ENCODE measurements at places on chromosomes 12 and 14.

DNA sequence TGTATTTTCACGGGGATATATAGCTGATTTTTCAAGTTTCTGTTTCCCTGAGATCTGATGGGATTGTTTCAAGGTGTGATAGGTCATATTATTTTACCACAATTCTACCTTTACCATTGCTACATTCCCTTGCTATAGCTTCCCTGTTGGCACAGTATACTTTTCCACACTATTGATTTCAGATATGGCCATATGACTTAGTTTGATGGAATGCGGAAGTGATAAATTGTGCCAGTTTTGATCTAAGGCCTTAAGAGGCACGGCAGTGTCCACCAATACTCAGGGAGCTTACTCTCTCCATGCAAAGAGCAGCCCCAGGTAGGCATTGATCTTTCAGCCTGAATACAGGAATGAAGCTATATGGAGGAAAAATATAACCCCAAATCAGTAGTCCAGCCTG, 315.7 kb downstream of the SLC16A7 start:
- ATAC-seq = no peak
- H3K36me3 ChIP-seq = no peaks in the 10 kb centered on the region
- H3K4me3 ChIP-seq = no peak overlapping the region
- H3K4me1 ChIP-seq = no peaks in the 10 kb centered on the region
- H3K27me3 ChIP-seq = no peaks in the 10 kb centered on the region
- H3K27ac ChIP-seq = no peak overlapping the region

DNA sequence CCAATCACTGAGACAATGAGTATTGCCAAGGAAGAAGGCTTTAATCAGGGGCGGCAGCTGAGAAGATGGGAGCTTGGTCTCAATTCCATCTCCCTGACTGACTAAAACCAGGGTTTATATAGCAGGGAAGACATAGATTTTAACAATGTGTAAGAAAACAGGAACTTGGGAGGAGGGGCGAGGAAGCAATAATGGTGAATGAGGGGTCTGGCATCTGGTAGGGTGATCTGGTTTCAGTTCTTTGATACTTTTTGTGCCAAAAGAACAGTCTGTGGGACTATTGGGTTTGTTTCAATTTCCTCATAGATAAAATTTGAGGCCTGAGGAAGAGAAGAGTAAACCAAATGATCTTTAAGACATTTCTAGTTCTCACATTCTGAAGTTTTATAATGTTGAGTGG, 49.2 kb downstream of the FUT8 start:
- H3K4me3 ChIP-seq = peak overlapping the region; percentile 31
- H3K4me1 ChIP-seq = peaks cover 35% of the 10 kb centered on the region
- H3K36me3 ChIP-seq = peaks cover 70% of the 10 kb centered on the region
- peak overlapping the region; percentile 44 for H3K27ac ChIP-seq
- ATAC-seq = no peak

GRCh38 chr12:128930606-128931005, 77.3 kb downstream of the GLT1D1 start:
- no peak for ATAC-seq
- H3K27me3 ChIP-seq = no peaks in the 10 kb centered on the region
- no peak overlapping the region for H3K4me3 ChIP-seq
- no peaks in the 10 kb centered on the region for H3K36me3 ChIP-seq
- no peak overlapping the region for H3K27ac ChIP-seq
- H3K4me1 ChIP-seq = no peaks in the 10 kb centered on the region

DNA sequence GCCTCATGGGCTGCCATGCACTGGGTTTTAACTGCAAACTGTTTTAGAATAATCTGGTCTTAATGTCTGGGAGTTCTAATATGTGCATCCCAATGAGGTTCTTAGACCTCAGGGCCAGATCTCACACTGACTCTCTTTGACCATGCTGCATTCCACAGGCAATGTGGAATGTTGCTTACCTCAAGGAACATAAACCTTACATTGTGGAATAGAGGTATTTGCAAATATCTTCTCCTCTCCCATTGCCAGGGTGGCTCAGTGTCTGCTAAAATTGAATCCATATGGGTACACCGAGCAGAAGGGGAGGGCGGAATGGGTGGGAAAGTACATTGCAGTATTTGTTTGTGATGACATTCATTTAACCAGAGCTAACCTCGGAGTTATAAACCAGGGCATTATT, 78.6 kb downstream of the CHST11 start:
- H3K27me3 ChIP-seq = no peaks in the 10 kb centered on the region
- peaks cover 12% of the 10 kb centered on the region for H3K36me3 ChIP-seq
- H3K4me1 ChIP-seq = peaks cover 47% of the 10 kb centered on the region

GRCh38 chr12:82650627-82651337, 35.9 kb upstream of the TMTC2 start:
- peak; percentile 88 for ATAC-seq
- peaks cover 10% of the 10 kb centered on the region for H3K4me1 ChIP-seq
- H3K27ac ChIP-seq = no peak overlapping the region
- H3K4me3 ChIP-seq = no peak overlapping the region

- ATAC-seq = no peak
- H3K36me3 ChIP-seq = no peaks in the 10 kb centered on the region
- no peaks in the 10 kb centered on the region for H3K4me1 ChIP-seq
- H3K4me3 ChIP-seq = no peak overlapping the region
Measured at GRCh38 chr14:78028471-78028870, 141.7 kb upstream of the NRXN3 start.

DNA sequence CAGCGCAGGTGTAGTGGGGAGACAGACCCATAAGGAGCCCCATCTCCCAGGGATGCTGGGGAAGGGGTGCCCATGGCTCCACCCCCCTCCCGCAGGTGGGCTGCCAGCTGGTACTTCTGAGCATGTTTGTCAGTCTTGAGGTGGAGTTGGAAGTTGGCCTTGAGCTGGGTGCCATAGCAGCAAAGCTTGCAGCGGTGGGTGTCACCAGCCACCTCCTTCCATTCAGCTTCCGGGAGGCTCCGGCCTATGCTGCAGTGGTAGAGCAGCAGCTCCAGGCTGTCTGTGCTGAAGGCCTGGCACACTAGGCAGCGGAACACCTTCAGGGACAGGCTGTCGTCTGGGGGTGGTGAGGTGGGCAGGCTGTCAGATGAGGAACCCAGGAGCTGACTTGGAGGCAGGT, 18.9 kb downstream of the ZFHX2 start:
- peaks cover 5% of the 10 kb centered on the region for H3K4me1 ChIP-seq
- no peak for ATAC-seq
- H3K27ac ChIP-seq = no peak overlapping the region
- H3K36me3 ChIP-seq = no peaks in the 10 kb centered on the region
- no peak overlapping the region for H3K4me3 ChIP-seq

GRCh38 chr14:68693926-68694325, 98.9 kb downstream of the ZFP36L1 start:
- no peak overlapping the region for H3K4me3 ChIP-seq
- ATAC-seq = no peak
- peaks cover 13% of the 10 kb centered on the region for H3K4me1 ChIP-seq
- H3K27me3 ChIP-seq = no peaks in the 10 kb centered on the region
- H3K36me3 ChIP-seq = no peaks in the 10 kb centered on the region

DNA sequence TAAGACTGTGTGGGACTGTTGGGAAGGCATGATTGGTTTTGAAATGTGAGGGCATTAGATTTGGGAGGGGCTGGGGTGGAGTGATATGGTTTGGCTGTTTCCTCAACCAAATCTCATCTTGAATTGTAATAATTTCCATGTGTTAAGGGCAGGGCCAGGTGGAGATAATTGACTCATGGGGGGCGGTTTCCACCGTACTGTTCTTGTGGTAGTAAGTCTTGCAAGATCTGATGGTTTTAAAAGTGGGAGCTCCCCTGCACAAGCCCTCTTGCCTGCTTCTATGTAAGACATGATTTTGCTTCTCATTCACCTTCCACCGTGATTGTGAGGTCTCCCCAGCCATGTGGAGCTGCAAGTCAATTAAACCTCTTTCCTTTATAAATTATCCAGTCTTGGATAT, 76.6 kb upstream of the PPFIA2 start:
- ATAC-seq = peak; percentile 55
- H3K4me1 ChIP-seq = no peaks in the 10 kb centered on the region
- no peak overlapping the region for H3K4me3 ChIP-seq
- no peaks in the 10 kb centered on the region for H3K27me3 ChIP-seq
- no peak overlapping the region for H3K27ac ChIP-seq
- no peaks in the 10 kb centered on the region for H3K36me3 ChIP-seq

GRCh38 chr14:58060077-58060476, 91.9 kb downstream of the ARMH4 start:
- H3K27me3 ChIP-seq = peaks cover 19% of the 10 kb centered on the region
- no peaks in the 10 kb centered on the region for H3K36me3 ChIP-seq
- no peak overlapping the region for H3K27ac ChIP-seq
- ATAC-seq = no peak

- no peak overlapping the region for H3K27ac ChIP-seq
- ATAC-seq = peak; percentile 98
- no peak overlapping the region for H3K4me3 ChIP-seq
- no peaks in the 10 kb centered on the region for H3K4me1 ChIP-seq
- no peaks in the 10 kb centered on the region for H3K27me3 ChIP-seq
- H3K36me3 ChIP-seq = no peaks in the 10 kb centered on the region
Measured at GRCh38 chr14:105351920-105352851, 37.6 kb downstream of the PACS2 start.

- no peak overlapping the region for H3K4me3 ChIP-seq
- no peaks in the 10 kb centered on the region for H3K36me3 ChIP-seq
- ATAC-seq = no peak
- H3K27me3 ChIP-seq = peaks cover 6% of the 10 kb centered on the region
Measured at GRCh38 chr12:75657831-75658230, 146.4 kb upstream of the KRR1 start.

- no peaks in the 10 kb centered on the region for H3K36me3 ChIP-seq
- ATAC-seq = no peak
- H3K27me3 ChIP-seq = no peaks in the 10 kb centered on the region
Measured at GRCh38 chr14:101788016-101788635, 26.6 kb downstream of the PPP2R5C start.

DNA sequence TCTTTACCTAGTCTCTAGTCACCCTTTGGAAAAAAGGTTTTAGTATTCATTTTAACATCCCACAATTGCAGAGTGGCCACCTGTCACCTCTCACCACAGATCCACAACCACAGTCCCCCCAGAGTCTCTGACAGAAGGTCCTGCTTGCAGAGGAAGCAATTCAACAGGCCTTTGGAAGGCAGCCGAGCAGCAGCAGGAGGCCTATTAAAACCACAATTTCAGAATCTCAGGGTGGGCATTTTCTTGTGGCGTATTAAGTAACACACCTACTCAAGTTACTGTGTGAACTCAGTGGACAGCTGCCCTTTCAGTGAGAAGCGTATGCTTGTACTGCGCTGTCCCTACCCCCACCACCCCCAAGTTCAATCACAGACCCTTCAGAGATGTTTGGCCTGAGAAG, 234.0 kb upstream of the HMGA2 start:
- no peaks in the 10 kb centered on the region for H3K4me1 ChIP-seq
- H3K36me3 ChIP-seq = no peaks in the 10 kb centered on the region
- H3K4me3 ChIP-seq = no peak overlapping the region

GRCh38 chr14:63460680-63461369, 82.4 kb downstream of the PPP2R5E start:
- ATAC-seq = no peak
- H3K27ac ChIP-seq = no peak overlapping the region
- H3K27me3 ChIP-seq = no peaks in the 10 kb centered on the region
- peaks cover 6% of the 10 kb centered on the region for H3K4me1 ChIP-seq
- peaks cover 15% of the 10 kb centered on the region for H3K36me3 ChIP-seq
- H3K4me3 ChIP-seq = no peak overlapping the region

DNA sequence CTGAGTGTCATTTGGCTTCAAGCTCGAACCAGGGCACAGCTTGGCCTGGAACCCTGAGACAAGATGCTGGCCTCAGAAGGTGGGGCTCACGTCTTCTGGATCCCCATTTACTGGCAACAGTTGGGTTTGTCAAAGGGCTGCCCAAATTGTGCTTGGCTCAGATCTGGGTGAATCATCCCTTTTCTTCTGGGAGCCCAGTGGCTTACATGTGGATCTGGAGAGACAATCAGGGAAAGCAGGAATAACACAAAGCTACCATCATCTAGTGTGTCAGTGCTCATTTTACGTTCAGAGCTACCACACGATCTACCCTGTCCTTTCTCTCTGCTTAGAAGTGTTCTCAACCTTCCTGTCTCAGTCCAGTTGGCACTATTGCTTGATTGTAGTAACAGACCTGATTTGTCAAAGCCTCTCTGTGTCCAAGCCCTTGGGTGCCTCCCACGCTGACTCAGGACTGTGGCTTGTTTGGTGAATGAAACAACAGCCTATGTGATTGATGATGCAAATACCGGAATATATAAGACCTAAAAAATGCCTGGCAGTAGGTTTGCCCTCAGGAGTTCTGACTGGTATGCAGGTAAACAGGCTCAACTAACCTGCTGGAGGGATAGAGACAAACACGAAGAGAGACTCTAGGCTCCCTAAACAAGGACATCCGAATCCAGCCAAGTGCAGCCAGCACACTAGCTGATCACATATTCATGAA, 974.3 kb downstream of the VRK1 start:
- no peak overlapping the region for H3K27ac ChIP-seq
- no peaks in the 10 kb centered on the region for H3K27me3 ChIP-seq
- ATAC-seq = no peak

GRCh38 chr12:18898470-18898869, 160.6 kb downstream of the CAPZA3 start:
- no peak overlapping the region for H3K4me3 ChIP-seq
- no peak for ATAC-seq
- peaks cover 18% of the 10 kb centered on the region for H3K27me3 ChIP-seq
- no peaks in the 10 kb centered on the region for H3K36me3 ChIP-seq
- H3K4me1 ChIP-seq = no peaks in the 10 kb centered on the region

- H3K4me3 ChIP-seq = no peak overlapping the region
- H3K27ac ChIP-seq = no peak overlapping the region
- H3K4me1 ChIP-seq = no peaks in the 10 kb centered on the region
- no peaks in the 10 kb centered on the region for H3K36me3 ChIP-seq
Measured at GRCh38 chr12:96471368-96472050, 17.9 kb upstream of the CFAP54 start.

DNA sequence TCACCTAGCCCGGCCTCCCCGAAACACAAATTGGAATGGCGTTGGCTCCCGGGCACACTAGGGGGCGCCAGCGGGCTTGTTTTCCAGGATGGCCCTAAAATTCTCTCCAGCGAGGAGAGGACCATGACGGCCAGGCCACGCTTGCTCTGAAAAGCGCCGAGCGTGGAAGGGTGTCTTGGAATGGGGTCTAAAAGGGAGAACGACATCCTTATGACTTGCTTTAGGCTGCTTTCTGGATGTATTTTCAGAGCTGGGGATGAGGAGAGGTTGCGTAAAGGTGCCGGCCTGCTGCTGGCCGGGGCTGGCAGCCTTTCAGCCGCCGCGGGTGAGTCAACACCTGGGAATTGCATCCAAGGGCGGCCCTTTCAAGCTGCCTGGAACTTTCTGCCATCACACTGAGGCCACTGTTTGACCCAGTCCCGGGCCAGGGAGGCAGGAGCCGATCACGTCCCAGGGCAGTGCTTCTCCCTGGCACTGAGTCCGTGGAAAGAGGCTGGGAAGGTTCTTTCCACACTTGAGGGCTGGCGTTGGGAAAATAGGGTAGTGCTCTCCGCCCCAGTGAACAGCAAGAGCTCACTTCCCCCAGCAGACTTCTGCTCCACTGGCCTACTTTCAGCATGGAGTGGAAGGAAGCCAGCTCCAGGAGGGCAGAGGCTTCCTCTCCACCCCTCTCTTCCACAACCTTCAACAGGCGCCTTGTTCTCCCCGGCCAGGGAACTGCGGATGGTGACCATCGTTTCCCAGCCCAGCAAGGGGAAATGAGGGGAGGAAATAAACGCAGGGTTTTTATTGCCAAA, 216.2 kb downstream of the TTC8 start:
- no peaks in the 10 kb centered on the region for H3K36me3 ChIP-seq
- H3K27me3 ChIP-seq = peaks cover 12% of the 10 kb centered on the region
- no peak overlapping the region for H3K27ac ChIP-seq
- H3K4me3 ChIP-seq = peak overlapping the region; percentile 31
- no peaks in the 10 kb centered on the region for H3K4me1 ChIP-seq
